ENCODE measurements at places on chromosomes 4 and X.

GRCh38 chrX:153967536-153968224 is 3.9 kb downstream of the HCFC1 start:
- DNase-seq: peak; percentile 52

DNA sequence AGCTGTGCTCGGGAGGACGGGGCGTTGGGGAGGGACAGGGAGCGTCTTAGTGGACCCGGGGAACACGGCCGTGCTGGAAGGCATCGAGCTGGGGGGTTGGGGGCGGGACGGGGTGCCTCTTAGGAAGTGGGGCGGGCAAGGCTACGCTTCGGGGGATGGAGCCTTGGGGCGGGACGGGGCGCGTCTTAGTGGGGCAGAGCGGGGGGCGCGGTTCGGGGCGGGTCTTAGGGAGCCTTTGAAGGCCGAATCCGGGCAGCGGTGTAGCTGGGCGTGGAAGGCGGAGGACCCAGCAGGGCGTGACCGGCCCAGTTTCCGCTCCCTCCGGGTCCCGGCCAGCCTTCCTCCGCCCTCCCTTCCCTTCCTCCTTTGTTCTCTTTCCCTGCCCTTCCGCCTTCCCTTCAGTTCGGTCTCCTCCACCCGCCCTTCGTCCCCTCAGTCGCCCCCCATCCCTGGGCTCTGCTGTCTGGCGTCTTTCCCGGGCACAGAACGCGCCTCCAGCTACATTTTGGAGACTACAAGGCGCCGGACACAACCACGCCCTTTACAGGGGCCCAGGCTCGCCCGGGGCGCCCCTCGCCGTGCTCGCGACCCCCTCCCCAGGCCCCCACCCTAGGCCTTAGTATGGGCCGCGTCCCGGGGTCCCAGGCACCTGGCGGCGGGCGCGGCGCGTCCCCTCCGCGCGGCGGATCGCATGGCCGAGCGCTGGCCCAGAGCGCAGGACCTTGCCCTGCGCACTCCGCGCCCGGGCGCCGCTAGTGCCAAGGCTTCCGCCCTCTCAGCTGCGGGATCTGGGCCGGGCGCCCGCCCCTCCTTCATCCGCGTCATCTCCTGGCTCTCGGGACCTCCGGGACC is at the start of gene ARSD:
Gene ARSD, minus strand, starts transcription at position 757 of the 852 bp plus-strand sequence. Its CDS starts 64 bp downstream, at position 693.
- DNase-seq: peak; percentile 53

- no peak for DNase-seq
Observed at GRCh38 chrX:56744996-56745395, 16.0 kb downstream of the NBDY start.

DNA sequence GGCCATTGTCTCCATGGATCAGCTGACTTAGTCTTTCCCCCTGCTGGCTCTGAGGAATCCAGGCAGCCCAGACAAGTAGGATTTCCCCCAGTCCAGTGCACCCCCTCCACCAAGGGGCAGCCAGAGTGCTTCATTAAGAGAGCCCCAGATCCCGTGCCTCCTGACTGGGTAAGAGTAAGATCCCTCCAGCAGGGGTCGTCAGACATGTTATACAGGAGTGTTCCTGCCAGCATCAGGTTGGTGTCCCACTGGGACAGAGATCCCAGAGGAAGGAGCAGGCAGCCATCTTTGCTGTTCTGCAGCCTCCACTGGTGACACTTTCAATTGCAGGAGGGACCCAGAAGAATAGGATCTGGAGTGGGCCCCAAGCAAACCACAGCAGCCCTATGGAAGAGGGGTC is 29.0 kb upstream of the INPP4B start:
- no peak for DNase-seq

GRCh38 chr4:111676533-111676932 is 468.7 kb upstream of the FAM241A start:
- DNase-seq: no peak

GRCh38 chr4:169098054-169098497 is 88.0 kb upstream of the CBR4 start:
- peak; percentile 22 for DNase-seq

GRCh38 chr4:26568446-26568994 is 15.4 kb upstream of the TBC1D19 start:
- DNase-seq: peak; percentile 29

All from activated CD4-positive, alpha-beta T cell treated with anti-CD3 and anti-CD28 coated beads, Interleukin-2, amount 50 U/mL, for 16 hours (primary cell).